Activated CD4-positive, alpha-beta memory T cell treated with anti-CD3 and anti-CD28 coated beads for 36 hours (primary cell): ENCODE measurements at places on chromosomes 1 and 21. TPM values are rescaled to one million over a fixed set of nuclear protein-coding genes. Genes with fewer than 3 reads are reported as not detected.

Gene OR2L3
- not detected for total RNA-seq

DNA sequence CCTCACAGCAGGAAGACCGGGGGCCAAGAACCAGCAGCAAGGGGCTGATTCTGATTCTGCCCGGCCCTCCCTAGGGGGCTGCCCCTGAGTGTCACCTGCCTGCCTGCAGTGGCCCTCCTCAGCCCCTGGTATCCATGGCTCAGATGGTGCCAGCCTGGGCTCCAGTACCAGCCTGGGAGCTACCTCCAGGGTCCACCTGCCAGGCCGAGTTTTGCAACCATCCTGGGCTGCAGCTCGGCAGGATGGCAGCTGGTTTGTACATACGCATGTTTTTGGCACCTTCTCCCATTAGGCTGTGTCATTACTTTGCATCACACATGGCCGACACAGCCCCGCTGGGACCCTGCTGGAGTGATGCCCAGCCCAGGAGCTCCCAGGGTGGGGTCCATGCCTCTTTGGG is 93.3 kb upstream of the WNT4 start:
- no peak overlapping the region for H3K4me3 ChIP-seq
- peaks cover 8% of the 10 kb centered on the region for H3K27me3 ChIP-seq
- H3K27ac ChIP-seq: no peak overlapping the region

DNA sequence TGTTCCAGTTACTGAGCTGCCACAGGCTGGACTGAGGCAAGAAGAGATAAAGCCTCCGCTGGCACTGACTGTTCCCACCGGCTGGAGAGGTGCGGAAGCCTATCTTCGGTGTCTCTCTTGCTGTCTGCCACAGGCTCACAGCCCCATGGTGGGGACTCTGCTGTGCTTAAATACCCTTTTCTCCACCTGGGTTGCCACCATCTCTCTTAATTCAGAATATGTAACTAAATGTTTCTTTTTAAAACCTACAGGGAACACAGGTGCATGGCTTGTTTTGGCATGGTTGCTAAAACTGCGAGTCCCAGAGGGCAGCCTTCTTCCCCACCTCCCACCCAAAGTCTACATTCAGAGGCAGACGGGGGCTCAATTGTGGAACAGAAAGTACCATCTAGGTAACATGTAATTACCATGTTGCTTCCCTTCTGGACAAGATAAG is 8.1 kb upstream of the LBR start:
- H3K4me1 ChIP-seq: peaks cover 3% of the 10 kb centered on the region
- no peaks in the 10 kb centered on the region for H3K27me3 ChIP-seq
- H3K36me3 ChIP-seq: no peaks in the 10 kb centered on the region
- H3K27ac ChIP-seq: peak overlapping the region; percentile 14
- no peak overlapping the region for H3K4me3 ChIP-seq
- no peak for DNase-seq

- H3K4me1 ChIP-seq: peaks cover 5% of the 10 kb centered on the region
- H3K4me3 ChIP-seq: no peak overlapping the region
- H3K27me3 ChIP-seq: peaks cover 35% of the 10 kb centered on the region
These were observed 852 bp downstream of the RGS7 start for GRCh38 chr1:241356187-241356518.
